ENCODE measurements at places on chromosomes 6 and 20.

DNA sequence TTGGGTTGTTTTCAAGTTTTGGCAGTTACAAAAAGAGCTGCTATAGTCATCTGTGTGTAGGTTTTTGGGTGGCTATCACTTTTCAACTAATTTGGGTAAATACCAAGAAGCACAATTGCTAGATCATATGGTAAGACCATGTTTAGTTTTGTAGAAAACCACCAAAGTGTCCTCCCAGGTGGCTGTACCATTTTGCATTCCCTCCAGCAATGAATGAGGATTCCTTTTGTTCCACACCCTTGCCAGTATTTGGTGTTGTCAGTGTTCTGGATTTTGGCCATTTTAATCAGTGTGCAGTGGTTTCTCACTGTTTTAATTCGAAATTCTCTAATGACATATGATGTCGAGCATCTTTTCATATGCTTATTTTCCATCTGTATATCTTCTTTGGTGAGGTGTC, 457.5 kb upstream of the ARID1B start:
- no peak for DNase-seq

DNA sequence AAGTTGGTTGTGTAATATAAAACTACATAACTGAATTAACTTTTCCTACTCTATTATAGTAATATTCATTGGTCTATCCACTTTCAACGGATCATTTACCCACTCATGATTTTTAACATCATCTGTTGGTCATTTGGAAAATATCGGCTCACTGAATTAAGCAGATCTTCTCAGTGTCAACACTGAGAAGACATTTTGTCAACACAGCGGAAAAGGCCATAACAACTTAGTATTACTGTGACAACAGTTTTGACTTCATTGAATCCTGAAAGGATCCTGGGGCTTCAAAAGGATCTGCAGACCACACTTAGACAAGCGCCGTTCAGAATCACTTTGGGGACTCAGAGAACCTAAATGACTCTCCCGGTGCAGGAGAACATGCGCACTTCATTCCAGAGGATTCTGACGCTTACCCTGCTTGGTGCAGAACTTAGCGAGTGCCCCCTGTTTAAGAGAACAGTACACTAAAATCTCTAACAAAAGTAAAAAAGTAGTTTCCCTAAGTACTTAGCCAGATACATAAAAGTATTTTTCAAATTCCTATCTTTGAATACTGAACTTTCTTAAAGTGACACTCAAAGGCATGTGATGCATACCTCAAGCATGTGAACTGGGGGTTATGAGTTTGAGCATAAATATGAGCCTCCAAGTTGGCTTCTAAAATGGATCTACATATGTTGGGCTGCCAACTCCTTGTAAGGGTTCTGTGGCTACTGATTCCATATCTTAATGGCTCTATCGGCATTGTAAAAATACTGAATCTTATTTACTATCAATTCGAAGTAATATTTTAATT, 4.0 kb downstream of the ZBTB2 start:
- DNase-seq = no peak

DNA sequence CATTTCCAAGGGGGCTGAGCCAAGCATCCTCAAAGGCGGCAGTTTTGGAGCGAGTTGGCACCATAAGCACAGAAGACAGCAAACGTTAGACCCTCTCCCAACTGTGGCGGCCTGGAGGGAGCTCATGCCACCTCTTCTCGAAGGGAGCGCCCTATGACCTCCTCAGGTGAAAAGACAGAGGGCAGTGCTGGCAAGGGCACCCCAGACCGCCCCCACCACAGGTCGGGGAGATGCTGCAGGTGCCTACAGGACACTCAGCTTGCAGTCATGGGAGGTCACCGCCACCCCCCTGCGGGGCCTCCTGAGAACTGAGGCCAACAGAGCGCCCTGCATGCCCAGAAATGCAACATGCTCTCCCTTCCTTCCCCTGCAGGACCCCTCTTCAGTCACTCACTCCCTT, 45.1 kb upstream of the BHLHE23 start:
- no peak for DNase-seq

DNA sequence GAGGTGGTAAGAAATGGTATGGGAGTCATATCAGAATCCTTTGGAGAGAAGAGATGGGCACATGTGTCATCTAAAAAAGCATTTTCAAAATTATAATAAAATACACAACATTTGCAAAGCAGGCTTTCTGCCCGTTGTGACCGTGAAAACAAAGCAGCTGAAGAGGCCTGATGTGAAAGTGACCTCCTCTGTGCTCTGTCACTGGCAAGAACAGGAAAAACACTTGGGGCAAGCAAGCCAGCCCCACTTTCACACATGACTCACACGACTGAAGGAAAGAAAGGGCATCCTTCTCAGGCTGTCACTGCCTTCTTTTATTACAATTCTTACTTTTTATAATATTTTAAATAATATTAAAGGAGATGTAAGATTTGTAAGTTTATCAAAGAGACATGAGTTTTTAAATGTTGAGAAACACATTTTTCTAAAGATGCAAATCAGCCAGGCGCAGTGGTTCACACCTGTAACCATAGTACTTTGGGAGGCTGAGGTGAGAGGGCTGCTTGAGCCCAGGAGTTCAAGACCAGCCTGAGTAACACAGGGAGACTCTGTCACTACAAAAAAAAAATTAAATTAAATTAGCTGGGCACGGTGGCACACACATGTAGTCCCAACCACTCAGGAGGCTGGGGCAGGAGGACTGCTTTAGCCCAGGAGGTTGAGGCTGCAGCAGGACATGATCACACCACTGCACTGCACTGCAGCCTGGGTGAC, 143.7 kb downstream of the BTBD9 start:
- no peak for DNase-seq

- no peak for DNase-seq
Measured at GRCh38 chr20:35956616-35957015, 2.3 kb upstream of the SCAND1 start.

DNA sequence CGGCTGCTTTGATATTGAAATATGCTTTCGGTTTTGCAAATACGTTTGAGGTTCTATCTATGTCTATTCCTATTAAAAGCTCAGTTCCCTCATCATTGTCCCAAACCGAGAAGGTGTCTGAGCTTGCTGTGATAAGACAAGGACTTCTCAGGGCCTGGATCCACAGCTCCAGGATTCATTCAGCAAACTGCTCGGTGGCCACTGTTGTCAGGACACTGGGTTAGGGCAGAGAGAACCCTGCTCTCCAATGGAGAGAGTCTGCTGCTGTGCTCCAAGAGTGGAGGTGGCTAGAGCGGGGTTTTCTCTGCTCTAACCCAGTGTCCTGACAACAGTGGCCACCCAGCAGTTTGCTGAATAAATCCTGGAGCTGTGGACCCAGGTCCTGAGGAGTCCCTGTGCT, 198.5 kb downstream of the CDH4 start:
- no peak for DNase-seq

- peak; percentile 39 for DNase-seq
Measured at GRCh38 chr20:40741507-40742106, 52.6 kb upstream of the MAFB start.

GRCh38 chr6:3811191-3811590, 38.0 kb upstream of the FAM50B start:
- DNase-seq = no peak

GRCh38 chr20:60271597-60271996, 313.4 kb downstream of the CDH26 start:
- DNase-seq = peak; percentile 15

DNA sequence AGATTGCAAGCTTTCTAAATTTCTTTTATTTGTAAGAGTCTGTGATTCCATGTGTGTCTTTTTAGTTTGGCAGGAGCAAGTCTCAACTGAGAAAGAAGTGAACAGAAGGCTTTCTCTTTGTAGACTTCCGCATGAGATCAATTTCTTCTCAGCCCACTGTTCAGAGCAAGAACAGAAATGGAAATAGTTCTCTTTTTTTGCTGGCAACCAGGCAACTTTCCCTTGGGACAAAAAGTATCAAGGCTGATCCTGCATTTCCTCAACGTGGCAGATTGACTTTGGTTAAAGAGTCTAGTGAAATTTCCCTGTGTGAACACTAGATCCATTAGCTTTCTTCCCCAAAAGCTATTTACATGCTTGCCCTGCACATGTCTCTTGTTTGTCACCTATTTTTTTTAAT, 46.8 kb upstream of the JAG1 start:
- no peak for DNase-seq

DNA sequence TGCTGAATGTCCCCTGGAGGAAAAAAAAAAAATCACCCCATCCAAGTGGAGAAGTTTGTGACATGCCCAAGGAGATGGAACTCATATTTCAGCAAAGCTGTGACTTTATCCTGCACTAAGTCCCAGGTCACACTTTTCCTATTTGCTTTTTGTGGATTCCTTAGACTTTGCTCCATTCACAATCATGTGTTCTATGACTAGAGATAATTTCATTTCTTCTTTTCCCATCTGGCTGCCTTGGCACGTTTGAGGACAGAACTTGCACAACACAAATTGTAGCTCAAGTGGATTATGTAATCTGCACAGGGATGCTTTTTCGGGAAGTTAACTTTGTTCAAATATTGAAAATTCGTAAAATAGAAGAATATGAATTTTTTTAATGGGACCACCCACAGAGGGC, 100.7 kb upstream of the PTPN1 start:
- no peak for DNase-seq
